ENCODE measurements at places on chromosomes 7 and 10. TPM values are rescaled to one million over a fixed set of nuclear protein-coding genes. Genes with fewer than 3 reads are reported as not detected.
A peak's percentile ranks its signal among the peaks of the same experiment; 100 is the strongest.

DNA sequence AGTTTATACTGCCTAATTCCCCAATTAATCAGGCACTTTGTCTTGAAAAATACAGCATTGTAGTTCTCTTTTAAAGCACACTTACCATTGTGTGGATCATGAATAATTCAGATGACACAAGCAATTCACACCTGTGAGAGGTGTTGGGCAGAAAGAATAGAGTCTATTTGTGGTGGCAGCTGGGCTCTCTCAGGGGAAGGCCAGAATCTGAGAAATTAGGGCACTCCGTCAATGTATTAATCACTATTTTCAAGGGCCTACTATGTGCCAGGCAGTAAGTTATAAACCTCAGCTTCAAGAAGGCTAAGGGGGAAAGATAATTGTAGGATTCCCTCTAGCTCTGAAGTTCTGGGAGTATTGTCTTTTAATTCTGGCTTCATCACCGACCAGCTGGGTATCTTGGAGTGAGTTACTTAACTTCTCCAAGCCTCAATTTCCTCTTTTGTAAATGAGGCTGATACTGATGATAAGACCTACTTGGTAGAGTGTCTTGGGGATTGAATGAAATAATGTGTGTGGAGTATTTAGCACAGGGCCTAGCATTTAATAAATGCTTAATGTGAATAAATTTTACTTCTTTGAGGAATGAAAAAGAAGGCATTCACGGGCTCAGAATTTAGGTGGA is 2.5 kb downstream of the CHN2 start:
- DNase-seq, result no peak
- no peak overlapping the region for H3K4me3 ChIP-seq
- no peaks in the 10 kb centered on the region for H3K27me3 ChIP-seq

GRCh38 chr10:73773152-73773879 is 8.5 kb upstream of the CHCHD1 start:
- no peak for DNase-seq
- H3K27ac ChIP-seq, result peak overlapping the region; percentile 85
- H3K27me3 ChIP-seq, result no peaks in the 10 kb centered on the region
- peaks cover 47% of the 10 kb centered on the region for H3K36me3 ChIP-seq
- peaks cover 30% of the 10 kb centered on the region for H3K4me1 ChIP-seq

GRCh38 chr7:909358-910329 is 33.3 kb downstream of the GET4 start:
- H3K4me3 ChIP-seq, result peak overlapping the region; percentile 48
- no peaks in the 10 kb centered on the region for H3K36me3 ChIP-seq
- peaks cover 16% of the 10 kb centered on the region for H3K4me1 ChIP-seq

- H3K27ac ChIP-seq, result no peak overlapping the region
- H3K4me1 ChIP-seq, result peaks cover 25% of the 10 kb centered on the region
- no peak overlapping the region for H3K4me3 ChIP-seq
These were observed 76.2 kb upstream of the PLXNA4 start for GRCh38 chr7:132652507-132652906.

DNA sequence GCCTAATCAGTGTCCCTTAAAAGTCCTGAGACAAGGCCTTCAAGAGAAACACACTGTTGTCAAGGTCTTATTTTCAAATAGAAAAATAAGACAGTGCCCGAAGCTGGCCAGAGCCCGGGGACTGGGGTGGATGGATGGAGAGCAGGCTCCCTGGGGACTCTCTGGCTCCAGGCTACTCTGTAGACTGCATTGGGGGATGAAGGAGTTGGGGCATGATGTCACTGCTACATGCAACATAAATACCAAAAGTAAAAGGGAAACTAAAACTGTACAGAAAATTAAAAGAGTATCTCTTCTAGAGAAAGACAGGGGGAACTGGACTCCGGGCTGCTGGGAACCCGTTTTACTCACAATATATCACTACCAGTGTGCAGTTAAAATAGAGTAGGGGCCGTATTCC is 629.8 kb downstream of the KCNMA1 start:
- no peak for DNase-seq
- no peak overlapping the region for H3K4me3 ChIP-seq
- no peak overlapping the region for H3K27ac ChIP-seq
- H3K36me3 ChIP-seq, result no peaks in the 10 kb centered on the region
- peaks cover 25% of the 10 kb centered on the region for H3K4me1 ChIP-seq

- no peak overlapping the region for H3K4me3 ChIP-seq
- H3K27ac ChIP-seq, result no peak overlapping the region
- no peaks in the 10 kb centered on the region for H3K27me3 ChIP-seq
- H3K4me1 ChIP-seq, result no peaks in the 10 kb centered on the region
- no peak for DNase-seq
- no peaks in the 10 kb centered on the region for H3K36me3 ChIP-seq
These were observed 120.6 kb downstream of the ZWINT start for GRCh38 chr10:56240471-56240870.

DNA sequence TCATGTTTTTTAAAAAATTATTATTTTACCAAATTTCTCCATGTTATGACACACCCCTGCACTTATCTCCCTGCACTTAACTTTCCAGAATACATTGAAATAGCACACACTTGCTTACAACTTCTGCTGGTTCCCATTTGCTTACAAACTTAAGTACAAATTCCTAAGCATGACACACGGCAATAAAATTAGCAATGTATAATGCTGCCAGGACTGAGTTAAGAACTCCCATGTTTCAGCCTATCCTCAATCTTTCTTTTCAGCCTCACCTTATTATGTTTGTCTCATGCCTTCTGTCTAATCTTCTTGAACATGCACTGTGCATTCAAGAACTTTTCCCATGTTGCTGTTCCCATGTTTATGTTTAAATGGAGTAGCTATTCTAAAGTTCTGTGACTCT is 40.8 kb downstream of the PRPS1L1 start:
- no peak for DNase-seq
- H3K27me3 ChIP-seq, result no peaks in the 10 kb centered on the region
- H3K36me3 ChIP-seq, result no peaks in the 10 kb centered on the region
- no peak overlapping the region for H3K27ac ChIP-seq

- H3K27ac ChIP-seq, result no peak overlapping the region
- no peak for DNase-seq
- no peaks in the 10 kb centered on the region for H3K27me3 ChIP-seq
- H3K4me1 ChIP-seq, result no peaks in the 10 kb centered on the region
- no peaks in the 10 kb centered on the region for H3K36me3 ChIP-seq
- no peak overlapping the region for H3K4me3 ChIP-seq
These were observed 174.2 kb downstream of the PTN start for GRCh38 chr7:137169282-137169698.

DNA sequence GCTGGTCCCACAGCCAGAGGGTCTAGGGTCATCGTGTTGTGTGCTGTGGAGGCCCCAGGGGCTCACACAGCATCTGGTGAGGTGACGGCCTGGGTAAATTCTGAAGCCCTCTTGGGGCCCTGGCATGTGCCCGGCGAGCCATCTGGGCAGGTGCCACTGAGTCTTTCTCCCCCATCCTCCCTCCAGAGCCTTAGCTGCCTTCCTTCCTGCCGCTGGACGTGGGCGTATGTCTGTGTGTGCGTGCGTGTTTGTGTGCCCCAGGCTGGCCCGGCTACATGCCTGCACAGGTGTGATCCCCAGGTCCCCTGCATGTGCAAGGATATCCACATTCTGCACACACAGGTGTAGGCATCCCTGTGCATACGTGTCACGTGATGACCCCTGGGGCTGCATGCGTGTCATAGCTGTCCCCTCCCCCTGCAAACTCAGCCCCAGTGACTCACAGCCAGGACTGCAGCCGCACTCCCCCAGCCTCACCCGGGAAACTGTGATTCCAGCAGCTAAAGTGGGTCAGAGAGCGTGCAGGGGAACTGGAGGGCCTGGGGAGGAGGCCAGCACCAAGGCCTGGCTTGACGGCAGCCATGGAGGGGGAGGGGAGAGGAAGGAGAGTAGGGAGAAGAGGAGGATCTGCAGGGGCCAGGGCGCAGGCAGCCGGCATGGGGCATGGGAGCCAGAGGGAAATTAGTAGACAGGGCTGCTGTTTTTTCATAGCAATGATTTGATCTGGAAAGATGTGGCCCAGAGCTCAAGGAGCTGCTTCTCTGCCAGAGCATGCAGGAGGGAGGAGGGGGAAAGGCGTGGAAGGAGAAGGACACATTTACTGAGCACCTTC is 46.4 kb downstream of the ELFN1 start:
- no peak overlapping the region for H3K27ac ChIP-seq
- peaks cover 5% of the 10 kb centered on the region for H3K27me3 ChIP-seq
- H3K36me3 ChIP-seq, result no peaks in the 10 kb centered on the region

Gene SEMA4G
- total RNA-seq, result 2.2 TPM

Gene TAS2R39
- not detected for total RNA-seq

Gene ERVW-1
- not detected for total RNA-seq

Gene HOXA5
- not detected for total RNA-seq

Gene FAM221A
- total RNA-seq, result 10.8 TPM

Gene LRRC4
- 1.2 TPM for total RNA-seq

Gene ALOX5
- total RNA-seq, result 354 TPM

Gene PIP
- not detected for total RNA-seq
